ENCODE measurements at places on chromosomes 4 and X.

- DNase-seq, result no peak
These were observed 27.5 kb downstream of the UBE2D3 start for GRCh38 chr4:102799816-102800215.

GRCh38 chr4:161183729-161184128, 980.1 kb downstream of the FSTL5 start:
- DNase-seq, result no peak

DNA sequence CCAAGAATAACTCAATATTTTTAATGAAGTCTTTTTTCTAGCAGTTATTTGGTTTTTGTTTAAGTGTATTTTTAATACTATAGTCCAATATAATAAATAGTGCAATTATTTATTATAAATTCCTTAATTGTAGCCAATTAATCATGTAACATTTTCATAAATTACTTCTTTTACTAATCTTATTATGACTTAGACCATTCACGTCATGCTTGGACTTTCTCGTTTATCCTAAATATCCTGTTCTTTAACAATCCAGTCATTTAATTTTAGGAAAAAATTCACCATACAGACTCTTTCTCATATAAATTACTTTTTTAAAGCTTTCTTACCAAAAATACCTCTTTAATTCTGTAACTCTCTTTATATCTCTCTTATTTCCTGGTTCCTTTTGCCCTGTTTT, 350.1 kb downstream of the AR start:
- DNase-seq, result no peak

- DNase-seq, result no peak
These were observed 160.7 kb upstream of the LDB2 start for GRCh38 chr4:17058916-17059741.

GRCh38 chrX:130714135-130714534, 188.9 kb downstream of the ENOX2 start:
- DNase-seq, result no peak

GRCh38 chrX:35841872-35842271, 43.7 kb downstream of the MAGEB16 start:
- no peak for DNase-seq

- no peak for DNase-seq
These were observed 5.8 kb downstream of the VMA21 start for GRCh38 chrX:151402719-151403390.

- no peak for DNase-seq
These were observed 117.9 kb downstream of the TBC1D19 start for GRCh38 chr4:26701786-26702227.

DNA sequence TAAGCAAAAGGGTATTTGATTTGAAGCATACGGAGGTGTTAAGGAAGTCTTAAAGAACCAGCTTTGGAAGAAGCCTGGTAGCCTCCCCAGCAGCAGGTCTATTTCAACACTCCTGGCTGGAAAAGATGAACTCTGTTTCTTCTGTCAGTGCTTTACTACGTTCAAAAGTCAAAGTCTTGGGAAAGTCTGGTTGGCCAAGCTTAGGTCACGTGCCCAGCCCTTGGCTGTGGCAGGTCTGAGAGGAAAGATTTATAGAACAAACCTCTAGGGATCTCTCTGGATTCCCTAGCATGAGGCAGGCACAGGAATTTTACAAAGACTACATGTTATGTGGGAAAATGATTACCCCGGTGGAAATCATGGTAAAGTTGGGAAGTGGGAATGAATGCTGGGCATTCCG, 8.6 kb upstream of the ARHGAP10 start:
- no peak for DNase-seq

DNA sequence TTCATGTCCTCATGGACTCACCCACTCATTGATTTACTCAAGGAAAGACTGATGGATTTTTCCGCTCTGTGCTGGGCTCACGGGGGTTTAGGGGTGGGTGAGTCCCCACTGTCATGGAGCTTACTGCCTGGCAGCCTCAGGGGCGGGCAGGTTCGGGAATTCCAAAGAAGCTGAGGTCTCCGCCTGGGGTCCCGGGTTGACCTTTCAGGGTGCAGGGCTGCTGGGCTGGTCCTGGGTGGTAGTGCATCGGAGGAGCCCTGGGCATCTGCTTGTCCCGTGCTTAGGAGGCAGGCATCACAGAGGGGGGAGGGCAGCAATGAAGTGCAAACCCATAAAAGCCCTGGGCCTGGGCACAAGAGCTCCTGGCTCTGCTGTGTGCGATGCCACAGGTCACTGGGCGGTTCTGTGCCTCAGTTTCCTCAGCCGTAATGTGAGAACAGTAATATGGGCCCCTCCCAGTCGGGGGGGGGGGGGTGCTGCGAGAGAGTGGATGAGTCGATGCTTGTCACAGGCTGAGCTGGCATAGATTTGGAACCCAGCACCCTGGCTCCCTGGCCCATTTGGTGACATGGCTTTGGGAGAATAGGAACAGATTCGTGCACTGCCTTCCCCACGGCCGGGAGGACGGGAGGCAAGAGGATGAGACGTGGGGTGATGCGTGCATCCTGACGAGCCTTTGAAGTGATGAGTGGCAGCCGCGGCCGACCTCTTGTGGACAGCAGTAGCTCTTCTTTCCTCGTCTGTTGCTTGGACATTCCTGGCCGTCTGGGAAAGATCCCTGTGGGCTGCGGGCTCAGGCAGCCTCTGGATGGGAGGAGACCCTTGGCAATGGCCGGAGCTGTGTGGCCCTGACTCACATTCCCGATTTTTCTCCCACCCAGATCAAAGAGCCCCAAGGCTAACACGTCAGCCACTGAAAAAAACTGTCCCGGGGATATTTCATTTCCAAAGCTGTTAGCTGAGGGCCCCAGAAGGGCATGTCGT, 42.0 kb downstream of the PSAPL1 start:
- no peak for DNase-seq

DNA sequence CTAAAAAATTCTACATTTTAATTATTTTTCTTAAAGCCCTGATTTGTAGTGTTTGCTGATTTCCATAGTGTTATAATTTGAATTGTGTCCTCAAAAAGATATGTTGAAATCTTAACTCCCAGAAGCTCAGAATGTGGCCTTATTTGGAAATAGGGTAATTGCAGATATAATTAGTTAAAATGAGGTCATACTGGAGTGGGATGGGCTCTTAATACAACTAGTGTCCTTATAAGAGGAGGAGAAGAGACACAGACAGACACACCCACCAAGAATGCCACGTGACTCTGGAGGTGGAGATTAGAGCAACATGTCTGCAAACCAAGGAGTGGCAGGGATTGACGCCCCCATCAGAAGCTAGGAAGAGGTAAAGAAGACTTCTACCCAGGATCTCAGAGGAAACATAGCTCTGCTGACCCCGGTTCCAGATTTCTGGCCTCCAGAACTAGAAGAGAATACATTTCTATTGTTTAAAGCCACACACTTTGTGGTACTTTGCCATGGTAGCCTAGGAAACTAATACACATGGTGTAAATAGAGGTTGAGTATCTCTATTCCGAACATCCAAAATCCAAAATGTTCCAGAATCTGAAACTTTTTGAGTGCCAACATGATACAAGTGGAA, 70.5 kb upstream of the IRF2 start:
- DNase-seq, result no peak

Measured in effector memory CD8-positive, alpha-beta T cell (primary cell).